ENCODE measurements at places on chromosomes 3 and 15.

DNA sequence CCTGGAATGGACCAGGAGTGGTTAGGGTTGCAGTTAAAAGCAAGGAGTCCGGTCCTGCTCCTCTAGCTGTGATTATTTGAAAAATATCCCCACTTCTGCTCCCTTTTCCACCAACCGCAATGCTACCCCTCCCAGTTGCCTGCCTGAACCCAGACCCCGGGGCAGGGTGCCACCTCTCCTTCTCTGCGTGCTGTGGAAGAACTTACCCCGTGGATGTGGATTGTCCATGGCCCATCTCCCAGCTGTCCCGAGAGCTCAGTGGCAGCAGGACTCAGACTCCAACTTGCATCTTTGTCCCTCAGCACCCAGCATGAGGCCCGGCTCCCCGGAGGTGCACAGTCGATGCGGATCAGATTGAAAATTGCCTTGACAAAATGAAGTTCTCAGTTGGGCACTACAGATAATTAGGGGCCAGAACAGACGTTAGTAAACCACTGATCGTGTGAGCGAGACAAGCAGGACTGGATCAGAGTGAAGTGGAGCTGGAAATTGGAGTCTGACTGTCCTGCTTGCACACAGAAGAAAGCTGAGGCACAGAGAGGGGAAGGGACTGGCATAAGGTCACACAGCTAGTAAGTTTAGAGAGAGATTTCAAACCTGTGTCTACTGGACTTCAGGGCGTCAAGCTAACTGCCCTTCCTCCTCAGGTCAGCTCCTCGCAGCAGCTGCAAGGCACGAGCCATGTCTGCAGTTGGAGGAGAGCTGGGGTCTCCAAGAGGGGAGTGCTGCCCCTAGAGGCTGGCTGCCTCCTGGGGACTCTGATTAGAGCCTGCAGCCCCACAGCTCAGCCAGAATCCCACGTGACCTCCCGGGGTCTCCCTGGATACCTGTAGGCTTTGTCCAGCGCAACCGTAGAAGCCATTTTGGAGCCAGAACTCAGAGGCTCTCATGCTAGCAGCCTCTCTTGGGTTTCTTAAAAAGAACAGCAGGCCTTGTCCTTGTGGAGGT lies 14.7 kb downstream of the SLC6A1 start:
- no peak for DNase-seq

- no peak for DNase-seq
Measured at GRCh38 chr3:187504435-187504834, 136.2 kb downstream of the RTP4 start.

DNA sequence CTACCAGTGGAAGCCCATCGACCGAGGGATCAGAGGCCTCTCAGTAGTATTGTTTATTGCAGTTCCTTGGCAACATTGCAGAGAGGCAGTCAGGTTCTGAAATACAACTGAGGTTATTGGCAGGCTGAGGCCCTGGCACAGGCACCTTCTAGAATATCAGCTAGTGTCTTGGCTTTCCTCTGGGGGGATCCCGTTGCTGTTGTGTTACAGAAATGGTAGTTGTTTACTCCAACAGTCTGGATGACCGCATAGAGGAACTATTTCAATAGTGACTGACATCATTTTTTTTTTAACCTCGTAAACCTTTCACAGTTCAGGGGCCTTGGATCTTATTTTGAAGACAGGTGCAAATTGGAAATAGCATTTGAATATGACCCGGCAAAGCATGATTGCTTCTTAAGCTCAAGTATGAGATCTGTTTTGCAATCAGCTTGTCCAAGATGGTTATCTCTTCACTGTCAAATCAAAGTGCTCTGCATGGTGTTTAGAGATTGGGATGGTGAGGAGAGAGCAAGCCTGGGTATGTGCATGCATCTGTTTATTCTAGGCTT lies 63.9 kb downstream of the PGPEP1L start:
- no peak for DNase-seq

- no peak for DNase-seq
Measured at GRCh38 chr15:82263350-82263749, 732 bp downstream of the SAXO2 start.

- DNase-seq, result no peak
Measured at GRCh38 chr3:122366379-122366749, 16.7 kb downstream of the MIX23 start.

- DNase-seq, result no peak
Measured at GRCh38 chr15:88385078-88385700, 82.0 kb downstream of the MRPL46 start.

DNA sequence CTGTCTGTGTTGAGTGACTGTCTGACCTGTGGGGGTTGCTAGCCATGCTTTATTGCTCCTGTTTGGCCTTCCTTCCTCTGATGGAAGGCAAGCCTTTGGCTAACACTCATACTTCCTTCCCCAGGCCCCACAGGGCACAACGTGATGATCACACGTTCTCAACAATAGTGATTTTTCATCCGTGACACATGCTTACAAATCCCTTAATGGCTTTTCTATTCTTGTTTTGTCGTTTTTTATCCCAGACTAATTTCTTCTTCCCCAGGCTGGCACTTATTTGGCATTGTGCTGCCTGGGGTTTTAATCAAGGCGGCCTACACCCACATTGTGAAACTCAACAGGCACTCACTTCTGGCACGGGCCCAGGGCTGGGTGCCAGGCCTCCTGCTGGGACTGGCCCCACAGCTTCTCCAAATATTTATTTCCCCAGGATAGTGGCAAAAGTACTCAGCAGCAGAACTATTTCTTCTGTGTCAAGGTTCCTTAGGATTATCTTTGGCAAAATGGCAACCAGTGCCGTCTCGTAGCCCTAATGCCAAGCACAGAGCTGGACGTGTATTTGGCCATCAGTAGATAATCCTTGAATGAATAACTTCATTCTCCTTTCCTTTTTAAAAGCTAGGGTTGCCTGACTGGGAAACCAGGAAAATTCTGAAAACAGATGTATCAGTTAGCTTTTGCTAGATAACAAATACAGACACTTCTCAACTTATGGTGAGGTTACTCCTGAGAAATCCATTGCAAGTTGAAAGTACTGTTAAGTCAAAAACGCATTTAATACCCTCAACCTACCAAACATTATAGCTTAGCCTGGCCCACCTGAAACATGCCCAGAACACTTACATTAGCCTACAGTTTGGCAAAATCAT lies 30.6 kb downstream of the CMTM7 start:
- DNase-seq, result no peak

DNA sequence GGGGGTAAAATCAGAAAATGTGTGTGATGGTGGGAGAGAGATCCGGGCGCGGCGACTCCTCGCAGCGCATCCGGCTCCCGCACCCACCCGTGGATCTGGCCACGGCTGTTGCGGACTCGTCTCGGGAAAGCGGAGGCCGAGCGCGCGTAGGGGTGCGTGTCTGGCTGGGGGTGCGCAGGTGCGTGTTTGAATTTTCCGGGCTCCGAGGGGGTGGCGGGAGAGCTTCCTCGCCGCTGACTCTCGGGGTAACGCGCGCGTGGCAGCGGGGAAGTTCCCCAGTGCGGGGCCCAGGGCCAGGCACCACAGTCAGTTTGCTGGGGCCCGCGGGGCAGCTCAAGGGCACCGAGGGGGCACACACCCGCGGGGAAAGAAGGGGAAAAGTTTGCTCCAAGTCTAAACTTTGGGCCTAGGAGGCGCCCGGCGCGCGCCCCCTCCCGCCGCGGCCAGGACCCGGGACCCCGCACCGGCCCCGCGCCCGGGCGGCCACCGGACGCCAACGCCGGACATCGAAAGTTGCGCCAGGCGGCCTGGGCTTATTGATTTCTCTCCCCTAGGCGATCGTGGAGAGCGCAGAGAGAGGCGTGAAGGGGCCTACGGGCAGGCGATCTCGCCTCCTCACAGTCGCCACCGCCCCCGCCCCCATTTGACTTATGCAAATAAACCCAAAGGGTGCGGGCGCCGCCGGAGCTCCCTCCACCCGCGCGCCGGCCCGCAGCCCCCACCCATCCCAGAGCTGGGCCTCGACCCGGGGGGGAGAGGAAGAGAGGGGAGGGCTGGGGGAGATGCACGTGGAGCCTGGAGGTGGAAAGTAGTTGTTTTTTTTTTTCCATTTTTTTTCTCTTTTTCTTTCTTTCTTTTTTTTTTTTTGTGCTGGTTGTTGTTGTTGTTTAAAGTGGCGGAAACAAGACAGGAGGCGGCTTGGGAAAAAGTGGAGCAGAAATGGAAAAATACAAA lies 639 bp downstream of the FOXP1 start:
- DNase-seq, result peak; percentile 43
